ENCODE measurements at places on chromosomes 7 and 10.

DNA sequence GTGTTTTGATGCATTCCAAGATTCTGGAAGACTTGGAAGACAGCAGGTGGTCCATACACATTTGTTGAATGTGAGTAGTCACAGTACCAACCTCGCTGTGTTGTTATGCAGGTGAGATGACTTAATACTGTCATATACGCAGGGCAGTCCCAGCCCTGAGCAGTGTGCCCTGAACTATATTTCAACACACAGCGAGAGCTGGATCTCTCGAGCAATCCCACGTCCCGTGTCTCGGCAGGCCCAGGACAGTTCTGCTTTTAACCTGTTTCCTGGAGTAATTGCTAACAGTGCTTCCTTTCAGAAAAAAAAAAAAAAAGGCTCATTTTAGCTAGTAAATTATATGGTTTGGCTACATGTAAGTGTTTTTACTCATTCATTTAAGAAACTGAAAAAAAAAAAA is 179.7 kb downstream of the PRKCQ start:
- DNase-seq = no peak

GRCh38 chr7:133859871-133860450 is 267.2 kb upstream of the LRGUK start:
- DNase-seq = no peak

GRCh38 chr10:34940436-34940835 is 125.3 kb upstream of the PARD3 start:
- DNase-seq = no peak

- DNase-seq = no peak
These were observed 11.6 kb downstream of the NKX6-2 start for GRCh38 chr10:132774181-132774901.

DNA sequence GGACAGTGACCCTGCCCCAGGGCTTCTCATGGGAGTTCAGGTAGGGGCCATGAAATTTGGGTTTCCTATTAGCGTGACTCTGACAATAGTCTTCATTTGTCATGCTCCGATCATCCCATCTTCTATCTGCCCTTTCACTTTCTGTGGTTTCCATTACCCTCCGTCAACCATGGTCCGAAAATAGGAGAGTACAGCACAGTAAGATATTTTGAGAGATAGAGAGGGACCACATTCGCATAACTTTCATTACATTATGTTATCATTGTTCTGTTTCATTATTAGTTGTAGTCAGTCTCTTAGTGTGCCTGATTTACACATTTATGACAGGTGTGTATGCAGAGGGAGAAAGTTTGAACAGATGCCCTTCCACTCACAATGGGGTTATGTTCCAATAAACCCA is 649.2 kb downstream of the SDK1 start:
- no peak for DNase-seq

DNA sequence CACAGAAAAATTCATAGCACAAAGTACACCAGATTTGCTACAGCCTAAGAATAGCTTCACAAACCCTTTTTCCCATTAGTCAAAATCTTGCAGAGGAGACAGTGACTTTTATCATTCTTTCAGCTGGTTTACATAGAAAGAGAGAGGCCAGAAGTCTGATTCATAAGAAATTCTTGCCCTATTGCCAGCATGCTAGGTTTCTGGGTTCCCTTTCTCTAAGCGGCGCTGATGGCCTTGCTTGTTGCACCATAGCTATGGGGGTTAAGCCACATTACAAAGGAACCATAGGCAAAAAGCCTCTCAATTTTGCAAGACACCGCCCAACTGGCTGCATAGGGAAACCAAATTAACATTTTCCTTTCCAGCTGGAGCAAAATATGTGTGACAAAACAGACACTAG is 87.4 kb downstream of the ZNF467 start:
- no peak for DNase-seq

DNA sequence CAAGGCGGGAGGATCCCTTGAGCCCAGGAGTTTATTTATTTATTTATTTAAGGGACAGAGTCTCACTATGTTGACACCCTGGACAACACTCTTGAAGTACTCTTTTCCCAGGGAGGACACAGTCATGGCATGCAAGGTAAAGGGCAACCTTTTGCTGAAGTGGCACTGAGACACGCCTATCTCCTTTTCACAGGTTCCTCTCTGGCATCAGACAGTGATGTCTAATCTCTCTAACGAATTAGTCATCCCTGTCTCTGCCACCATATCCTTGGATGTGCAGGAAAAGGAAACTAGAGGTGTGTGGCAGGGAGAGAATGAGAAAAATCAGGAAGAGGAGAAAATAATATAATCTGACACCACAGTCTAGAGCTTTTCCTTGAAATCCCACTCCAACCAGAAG is 19.5 kb downstream of the CPVL start:
- no peak for DNase-seq

- DNase-seq = no peak
These were observed 176.0 kb upstream of the AKR1E2 start for GRCh38 chr10:4649886-4650508.

DNA sequence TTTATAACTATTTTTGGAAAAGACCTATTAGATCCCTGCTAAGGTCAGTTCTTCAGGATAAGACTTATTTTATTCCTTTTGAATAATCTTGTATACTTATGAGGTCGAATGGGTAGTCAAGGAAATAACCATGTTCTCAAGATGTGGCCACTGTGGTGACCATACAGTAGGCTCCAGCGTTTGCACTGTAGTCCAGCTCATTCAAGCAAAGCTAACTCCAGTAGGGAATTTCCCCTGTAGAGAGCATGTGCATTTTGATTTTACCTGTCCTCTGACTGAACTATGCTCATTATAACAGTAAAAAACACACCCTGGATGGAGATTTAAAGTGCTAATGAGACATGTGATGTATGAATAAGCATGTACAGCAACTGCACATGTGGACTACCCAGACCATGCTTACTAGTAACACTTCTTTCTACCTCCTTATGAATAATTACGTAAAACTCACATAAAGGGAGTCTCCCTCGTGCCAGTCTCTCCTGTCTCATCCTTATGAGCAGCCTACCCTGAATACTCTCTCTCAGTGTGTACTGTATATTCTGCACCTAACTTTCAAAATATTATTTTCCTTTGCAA is 32.4 kb upstream of the SEMA3E start:
- no peak for DNase-seq

DNA sequence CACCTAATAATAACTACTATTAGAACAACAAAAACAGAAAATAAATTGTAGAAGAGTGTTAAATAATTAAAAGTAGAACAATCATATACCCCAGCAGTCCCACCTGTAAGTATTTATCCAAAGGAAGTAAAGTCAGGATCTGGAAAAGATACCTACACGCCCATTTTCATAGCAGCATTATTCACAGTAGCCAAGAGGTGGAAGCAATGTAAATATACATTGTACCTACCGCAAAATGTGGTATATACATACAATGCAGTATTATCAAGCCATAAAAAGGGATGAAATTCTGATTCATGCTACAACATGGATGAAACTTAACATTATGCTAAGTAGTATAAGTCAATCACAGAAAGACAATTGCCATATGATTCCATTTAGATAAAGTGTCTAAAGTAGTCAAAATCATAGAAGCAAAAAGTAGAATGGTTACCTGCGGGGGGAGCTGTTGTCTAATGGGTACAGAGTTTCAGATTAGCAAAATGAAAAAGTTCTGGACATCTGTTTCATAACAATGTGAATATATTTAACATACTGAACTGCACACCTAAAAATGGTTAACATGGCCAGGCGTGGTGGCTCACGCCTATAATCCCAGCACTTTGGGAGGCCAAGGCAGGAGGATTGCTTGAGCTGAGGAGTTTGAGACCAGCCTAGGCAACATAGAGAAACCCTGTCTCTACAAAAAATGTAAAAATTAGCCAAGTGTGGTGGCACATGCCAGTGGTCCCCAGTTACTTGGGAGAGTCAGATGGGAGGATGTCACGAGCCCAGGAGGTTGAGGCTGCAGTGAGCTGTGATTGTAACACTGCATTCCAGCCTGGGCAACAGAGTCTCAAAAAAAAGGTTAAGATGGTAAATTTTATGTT is 6.0 kb upstream of the TMED4 start:
- DNase-seq = peak; percentile 41

- DNase-seq = no peak
These were observed 242.8 kb downstream of the PTPRN2 start for GRCh38 chr7:158344706-158345300.

DNA sequence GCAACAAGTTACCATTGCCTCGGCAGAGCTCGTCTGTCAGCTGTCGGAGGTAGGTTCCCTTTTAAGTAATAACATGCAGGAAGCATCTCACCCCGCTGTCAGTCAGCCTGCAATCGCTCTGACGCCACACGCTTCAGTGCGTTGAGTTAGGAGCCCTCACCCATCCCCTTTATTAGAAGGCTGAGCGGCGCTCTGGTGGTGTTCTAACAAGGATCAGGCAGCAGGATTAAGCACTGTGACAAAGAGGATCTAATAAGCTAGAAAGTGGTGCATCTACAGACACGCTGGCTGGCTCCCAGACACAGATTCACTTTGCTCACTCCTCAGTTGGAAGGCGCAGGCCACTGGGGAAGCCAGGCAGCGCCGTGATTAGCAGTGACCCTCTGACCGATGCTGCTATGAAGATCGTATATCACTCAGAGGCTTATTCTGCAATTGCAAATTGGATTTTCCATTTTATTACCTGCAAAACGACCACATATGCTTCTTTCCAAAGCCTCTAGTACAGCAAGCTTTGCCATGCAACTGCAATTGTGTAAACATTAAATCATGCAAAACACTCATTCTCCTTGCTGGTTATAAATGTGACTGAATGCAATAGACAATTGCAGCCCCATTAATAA is 117.7 kb downstream of the RSU1 start:
- DNase-seq = no peak

DNA sequence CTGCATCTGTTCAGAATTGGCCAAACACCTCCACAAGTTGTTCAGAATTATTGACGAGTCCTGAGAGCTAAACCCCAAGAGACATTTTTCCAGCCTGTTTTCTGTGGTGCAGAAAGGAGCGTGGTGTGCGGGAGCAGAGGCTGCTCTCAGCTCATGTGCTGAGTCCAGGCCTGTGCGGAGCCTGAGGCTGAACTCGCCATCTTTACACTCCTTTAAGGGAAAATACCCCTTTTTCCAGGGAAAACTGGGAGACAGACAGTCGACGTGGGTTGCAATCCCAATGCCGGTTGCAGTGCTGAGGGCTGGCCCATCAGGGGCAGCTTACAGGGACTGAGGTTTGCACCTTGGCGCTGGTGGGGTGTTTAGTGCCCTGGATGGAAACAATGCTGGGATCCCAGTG is 112.2 kb downstream of the ADARB2 start:
- DNase-seq = no peak

All from SHP77 (cell line).